ENCODE measurements at places on chromosomes 11 and 22.

- peak; percentile 25 for DNase-seq
These were observed at the start of gene TUBA8 for GRCh38 chr22:18110194-18110953. TSS of gene TUBA8 (plus strand) at chr22:18110809. CDS start at chr22:18110866, 57 bp downstream.

GRCh38 chr11:64409278-64409677 is 50.3 kb downstream of the RPS6KA4 start:
- no peak for DNase-seq

DNA sequence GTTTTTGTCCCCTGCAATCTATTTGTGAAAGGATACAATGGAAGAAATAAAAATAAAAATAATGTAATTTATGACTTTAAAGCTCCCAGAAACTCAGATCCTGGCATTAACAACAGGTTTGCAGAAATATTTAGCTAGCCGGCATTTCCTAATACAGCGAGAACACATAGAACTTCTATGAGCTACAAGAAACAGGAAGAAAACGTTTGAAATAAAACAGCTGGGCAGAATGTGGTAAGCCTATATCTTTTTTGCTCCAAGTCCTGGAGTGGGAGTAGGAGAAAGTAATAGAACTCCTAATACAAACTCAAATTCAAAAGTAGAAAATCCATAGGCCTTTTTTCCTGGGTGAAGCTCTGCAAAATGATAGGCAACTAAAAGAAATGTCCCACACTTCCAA is 29.6 kb upstream of the FIBIN start:
- no peak for DNase-seq

DNA sequence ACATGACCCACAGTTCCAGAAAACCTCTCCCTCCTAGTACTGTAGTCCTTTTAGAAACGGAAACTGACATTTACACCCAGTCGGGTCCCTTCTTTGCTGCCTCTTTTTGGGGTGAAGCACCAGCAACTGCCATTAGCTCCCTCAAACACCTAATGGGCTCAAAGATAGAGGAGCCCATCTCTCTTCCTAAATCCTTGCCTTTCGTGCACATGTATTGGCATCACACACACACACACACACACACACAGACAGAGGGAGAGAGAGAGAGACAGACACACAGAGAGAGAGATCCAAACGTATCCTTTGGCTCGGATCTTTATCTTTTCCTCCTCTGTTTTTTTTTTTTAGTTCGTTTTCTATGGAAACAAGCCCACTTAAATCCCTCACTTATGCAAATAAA is 716 bp downstream of the GRM5 start:
- no peak for DNase-seq

DNA sequence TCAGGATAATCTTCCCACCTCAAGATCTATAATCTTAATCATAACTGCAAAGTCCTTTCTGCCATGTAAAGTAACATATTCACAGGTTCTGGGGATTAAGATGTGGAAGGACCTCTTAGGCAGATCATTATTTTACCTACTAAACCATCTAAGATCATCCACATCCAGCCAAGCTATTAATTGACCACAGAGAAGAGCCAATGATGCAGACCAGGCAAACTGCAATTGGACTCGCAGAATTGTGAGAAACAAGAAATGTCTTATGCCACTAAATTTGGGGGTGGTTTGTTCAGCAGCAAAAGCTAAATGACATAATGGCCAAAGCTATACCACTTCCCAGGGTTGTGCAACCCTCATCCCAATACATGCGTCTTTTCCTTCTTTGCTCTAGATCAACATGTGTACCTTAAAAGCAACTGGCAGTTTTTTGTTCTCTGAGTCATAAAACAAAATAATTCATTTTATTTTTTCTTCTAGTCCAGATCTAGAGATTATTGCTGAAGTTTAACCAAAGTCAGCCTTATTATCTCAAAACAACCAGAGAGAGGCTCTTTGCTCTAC is 88.7 kb upstream of the CHRM4 start:
- DNase-seq = no peak

- DNase-seq = no peak
These were observed 39.6 kb downstream of the BUD13 start for GRCh38 chr11:116733043-116733755.

GRCh38 chr11:57903441-57904123 is 120.1 kb upstream of the OR9Q1 start:
- DNase-seq = peak; percentile 80

DNA sequence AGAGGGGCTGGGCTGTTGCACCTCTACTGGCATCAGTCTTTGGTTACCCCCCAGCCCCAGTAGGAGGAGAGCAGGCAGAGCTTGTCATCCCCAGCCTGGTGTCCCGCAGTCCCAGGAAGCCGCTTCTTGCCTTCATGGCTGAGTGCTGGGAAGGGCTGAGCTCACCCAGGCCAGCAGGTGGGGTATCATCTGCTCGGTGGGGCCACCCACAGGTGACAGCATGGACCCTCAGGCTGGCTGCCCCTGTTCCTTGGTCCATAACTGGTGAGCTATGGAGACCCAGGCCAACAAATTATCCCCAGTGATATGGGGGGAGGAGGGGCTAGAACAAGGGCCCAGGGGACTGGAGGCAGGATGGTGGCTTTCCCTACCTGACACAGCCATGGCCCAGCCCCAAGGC is 6.5 kb upstream of the RHOD start:
- DNase-seq = no peak

GRCh38 chr11:110076371-110076965 is 16.7 kb upstream of the ZC3H12C start:
- DNase-seq = peak; percentile 68

- no peak for DNase-seq
These were observed 403.6 kb downstream of the NXPE2 start for GRCh38 chr11:115081972-115082371.

- DNase-seq = no peak
These were observed 25.0 kb upstream of the PRSS23 start for GRCh38 chr11:86775361-86775760.

DNA sequence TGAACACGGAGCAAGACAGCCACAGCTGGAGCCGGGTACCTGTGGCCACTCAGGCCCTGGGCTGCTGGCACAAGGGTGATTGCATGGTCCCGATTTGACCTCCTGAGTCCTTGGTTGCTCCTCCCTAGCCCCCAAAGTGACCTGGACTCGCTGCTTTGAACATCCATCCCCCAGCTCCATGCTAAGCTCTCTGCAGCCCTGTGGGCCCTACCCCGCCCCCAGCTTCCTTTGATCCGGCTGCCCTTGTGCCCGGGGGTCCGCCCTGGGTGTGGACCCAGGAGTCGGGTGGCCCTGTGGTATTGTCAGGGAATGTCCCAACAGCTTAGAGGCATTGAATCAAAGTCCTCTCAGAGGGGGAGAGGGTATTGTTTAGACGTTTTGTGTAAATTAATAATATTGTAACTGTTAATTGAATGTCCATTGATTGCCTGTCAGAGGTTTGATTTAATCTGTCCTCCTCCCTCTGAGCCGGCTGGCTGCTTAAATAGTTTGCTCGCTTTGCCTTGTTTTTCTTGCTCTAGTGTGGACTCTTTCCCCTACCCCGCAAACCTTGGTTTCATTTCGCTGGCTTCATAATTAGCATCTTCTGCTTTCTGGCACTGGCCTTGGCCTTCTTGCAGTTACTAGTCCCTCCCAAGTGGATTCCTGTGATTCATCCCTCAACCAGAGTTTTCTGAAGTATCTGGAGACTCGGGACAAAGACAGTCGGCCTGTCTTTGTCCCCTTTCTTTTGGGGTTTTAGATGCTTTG is 20.7 kb downstream of the GRIK4 start:
- no peak for DNase-seq

DNA sequence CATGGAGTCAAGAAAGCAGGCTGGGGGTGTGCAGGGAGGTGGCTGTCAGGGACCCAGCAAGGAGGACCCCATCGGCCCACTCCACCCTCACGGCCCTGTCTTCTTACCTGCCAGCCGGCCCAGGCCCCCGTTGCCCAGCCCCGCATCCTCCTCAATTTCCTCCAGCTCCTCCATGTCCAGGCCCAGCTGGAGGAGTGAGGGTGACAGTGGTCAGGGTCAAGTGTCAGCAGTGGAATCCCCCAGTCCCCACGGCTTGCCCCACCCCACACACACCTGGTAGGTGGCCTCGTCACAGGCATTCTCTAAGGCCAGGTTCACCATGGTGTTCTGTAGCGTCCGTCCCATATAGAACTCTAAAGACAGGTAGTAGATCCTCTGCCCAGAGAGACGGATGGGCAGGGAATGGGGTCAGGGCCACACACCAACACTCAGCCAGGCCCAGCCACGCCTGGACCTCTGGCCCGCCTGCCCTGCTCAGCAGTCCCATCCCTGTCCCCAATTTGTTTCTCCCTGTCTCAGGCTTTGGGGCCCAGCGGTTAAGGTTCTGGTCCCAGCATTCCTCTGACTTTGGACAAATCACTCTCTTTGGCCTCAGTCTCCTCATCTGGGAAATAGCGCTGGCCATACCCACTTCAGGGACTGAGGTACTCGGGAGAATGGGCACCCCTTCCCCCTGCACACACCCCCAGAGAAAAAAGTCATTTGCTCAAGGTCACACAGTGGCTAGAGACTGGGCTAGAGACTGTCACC is 1.3 kb downstream of the PYGM start:
- no peak for DNase-seq

GRCh38 chr22:17792854-17793434 is 18.7 kb upstream of the BID start:
- DNase-seq = no peak

- DNase-seq = no peak
These were observed 169.3 kb upstream of the E2F8 start for GRCh38 chr11:19410032-19410431.

- DNase-seq = no peak
These were observed 1.2 kb downstream of the IFITM1 start for GRCh38 chr11:315051-315481.

- DNase-seq = no peak
These were observed 129.2 kb upstream of the MTMR2 start for GRCh38 chr11:96052921-96053651.

Measured in transverse colon (tissue), 4 donors.